ENCODE measurements at places on chromosomes 11 and 22.
A peak's percentile ranks its signal among the peaks of the same experiment; 100 is the strongest.

DNA sequence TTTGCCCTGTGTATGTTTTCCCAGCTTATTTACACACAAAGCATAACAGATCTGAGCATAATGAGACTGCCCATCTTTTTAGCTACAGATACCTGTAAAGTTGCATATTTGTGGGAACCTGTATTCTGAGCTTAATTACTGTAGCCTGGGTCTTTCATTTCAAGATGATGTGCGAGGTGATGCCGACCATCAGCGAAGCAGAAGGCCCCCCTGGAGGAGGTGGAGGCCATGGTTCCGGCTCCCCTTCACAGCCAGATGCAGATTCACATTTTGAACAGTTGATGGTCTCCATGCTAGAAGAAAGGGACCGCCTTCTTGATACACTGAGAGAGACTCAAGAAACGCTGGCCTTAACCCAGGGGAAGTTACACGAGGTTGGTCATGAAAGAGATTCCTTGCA is 1.5 kb downstream of the PPFIA1 start:
- no peak for DNase-seq

- peak; percentile 14 for DNase-seq
These were observed 781 bp downstream of the ANO9 start for GRCh38 chr11:441043-441417.

GRCh38 chr11:109016724-109017123 is 351.9 kb downstream of the DDX10 start:
- DNase-seq: no peak

- peak; percentile 90 for DNase-seq
These were observed at the start of gene EMID1 for GRCh38 chr22:29205594-29206371. TSS of gene EMID1 (plus strand) at chr22:29205896. CDS start at chr22:29206039, 143 bp downstream.

DNA sequence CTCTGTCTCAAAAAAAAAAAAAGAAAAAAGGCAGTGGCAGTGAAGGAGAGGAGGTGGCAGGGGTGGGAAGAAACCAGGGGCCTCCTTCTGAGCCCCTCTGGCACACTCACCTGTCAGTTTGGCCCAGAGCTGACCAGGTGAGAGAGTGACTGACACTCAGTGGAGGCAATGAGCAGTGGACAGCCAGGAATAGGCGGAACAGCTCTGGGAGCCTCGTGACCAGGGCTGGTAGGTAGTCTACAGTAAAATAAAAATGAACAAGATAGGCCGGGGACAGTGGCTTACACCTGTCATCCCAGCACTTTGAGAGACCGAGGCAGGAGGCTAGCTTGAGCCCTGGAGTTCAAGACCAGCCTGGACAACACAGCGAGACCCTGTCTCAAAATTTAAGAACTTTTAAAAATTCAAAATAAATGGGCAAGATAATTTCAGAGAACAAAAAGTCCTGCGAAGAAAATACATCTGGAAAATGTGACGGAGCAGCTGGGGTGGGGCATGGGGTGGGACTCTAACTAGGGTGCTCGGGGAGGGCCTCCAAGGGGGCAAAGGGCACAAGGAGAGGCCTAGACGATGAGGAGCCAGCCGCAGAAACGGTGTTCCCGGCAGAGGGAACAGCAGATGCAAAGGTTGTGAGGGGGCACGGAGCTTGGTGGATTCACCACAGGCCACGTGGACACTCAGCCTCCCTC is 3.8 kb upstream of the PDXP start:
- no peak for DNase-seq

DNA sequence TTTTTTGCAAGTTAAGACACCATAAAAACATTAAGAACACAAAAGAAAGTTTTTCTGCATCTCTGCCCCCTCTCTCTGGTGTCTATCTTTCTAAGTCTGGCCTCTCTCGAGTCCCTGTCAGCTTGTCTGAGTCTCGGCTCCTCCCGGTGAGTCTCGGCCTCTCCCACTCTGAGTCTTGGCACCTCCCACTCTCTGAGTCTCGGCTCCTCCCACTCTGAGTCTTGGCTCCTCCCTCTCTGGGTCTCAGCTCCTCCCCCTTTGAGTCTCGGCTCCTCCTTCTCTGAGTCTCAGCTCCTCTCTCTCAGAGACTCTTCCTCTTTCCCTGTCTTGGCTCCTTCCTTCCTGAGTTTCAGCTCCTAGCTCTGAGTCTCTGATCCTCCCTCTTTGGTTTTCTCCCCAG is 72.5 kb upstream of the AMPD3 start:
- DNase-seq: peak; percentile 91

DNA sequence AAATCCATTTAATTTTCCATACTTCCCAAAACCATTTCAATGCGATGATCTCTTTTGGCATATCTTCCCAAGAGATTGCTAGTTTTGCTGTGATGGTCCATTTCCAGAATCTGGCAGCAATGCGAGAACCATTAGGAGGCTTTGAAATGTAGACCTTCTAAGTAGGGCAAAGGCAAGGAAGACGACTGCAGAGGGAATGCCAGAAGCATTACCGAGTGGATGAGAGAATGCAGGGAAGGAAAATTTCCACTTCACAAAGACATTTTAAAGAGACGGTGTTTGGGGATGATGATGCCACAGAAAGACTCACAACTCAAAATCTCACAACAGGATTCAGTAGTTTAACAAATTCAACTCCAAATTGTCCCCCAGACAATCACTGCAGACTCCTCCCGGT is 471 bp upstream of the CEP126 start:
- no peak for DNase-seq

DNA sequence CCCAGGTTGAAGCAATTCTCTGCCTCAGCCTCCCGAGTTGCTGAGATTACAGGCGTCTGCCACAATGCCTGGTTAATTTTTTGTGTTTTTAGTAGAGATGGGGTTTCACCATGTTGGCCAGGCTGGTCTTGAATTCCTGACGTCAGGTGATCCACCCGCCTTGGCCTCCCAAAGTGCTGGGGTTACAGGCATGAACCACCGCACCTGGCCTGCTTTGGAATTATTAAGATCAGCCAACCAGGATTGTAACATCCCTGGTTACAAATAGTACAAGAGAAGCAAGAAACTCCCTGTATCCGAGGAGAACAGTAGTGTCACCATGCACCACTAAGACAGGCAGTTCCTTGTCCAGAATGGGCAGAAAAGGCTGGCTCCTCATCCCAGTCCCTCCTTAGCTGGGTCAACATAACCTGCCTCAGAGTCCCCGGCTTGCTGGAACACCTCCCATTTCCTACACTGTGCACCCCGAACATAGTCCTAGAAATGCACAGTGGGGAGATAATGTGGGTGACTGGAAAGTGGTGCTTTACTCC is 77.2 kb upstream of the INCENP start:
- DNase-seq: no peak

DNA sequence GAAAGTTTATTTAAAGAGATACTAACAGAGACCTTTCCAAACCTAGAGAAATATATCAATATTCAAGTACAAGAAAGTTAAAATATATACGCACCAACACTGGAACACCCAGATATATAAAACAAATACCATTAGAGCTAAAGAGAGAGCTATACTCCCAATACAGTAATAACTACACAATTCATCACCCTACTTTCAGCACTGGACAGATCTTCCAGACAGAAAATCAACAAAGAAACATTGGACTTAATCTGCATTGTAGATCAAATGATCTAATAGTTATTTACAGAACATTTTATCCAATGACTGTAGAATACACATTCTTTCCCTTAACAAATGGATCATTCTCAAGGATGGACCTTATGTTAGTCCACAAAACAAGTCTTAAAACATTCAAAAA is 311.9 kb downstream of the METTL15 start:
- DNase-seq: no peak

- DNase-seq: peak; percentile 10
These were observed 93.2 kb downstream of the RELT start for GRCh38 chr11:73469401-73469800.

GRCh38 chr22:40023341-40023841 is 28.6 kb downstream of the FAM83F start:
- no peak for DNase-seq

GRCh38 chr11:112548641-112549040 is 288.0 kb upstream of the PLET1 start:
- no peak for DNase-seq

GRCh38 chr11:20243974-20244373 is 83.7 kb upstream of the DBX1 start:
- no peak for DNase-seq

DNA sequence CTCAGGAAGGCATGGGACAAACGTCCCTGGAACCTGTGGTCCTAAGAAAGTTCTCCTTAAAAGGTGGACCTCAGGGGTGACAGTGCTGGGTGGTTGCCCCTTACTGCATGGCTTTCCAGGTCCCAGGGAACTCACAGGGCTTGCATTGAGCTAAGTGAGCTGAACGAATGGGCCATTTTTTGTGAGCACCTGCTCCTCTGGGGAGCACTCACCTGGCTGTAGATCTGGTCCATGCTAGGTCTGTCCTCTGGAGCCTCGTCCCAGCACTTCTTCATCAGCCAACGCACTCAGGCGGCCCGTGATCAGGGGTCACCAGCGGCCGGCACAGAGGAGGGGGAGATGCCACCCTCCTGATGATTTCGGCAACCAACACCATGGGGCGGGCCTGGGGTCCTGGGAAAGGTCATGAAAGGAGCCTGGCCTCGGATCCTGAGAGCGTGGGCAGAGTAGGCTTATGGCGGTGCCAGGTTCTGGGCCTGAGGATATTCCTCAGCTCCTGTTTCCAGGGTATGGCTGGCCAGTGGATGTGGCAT is 36.8 kb upstream of the LRRC32 start:
- DNase-seq: no peak

DNA sequence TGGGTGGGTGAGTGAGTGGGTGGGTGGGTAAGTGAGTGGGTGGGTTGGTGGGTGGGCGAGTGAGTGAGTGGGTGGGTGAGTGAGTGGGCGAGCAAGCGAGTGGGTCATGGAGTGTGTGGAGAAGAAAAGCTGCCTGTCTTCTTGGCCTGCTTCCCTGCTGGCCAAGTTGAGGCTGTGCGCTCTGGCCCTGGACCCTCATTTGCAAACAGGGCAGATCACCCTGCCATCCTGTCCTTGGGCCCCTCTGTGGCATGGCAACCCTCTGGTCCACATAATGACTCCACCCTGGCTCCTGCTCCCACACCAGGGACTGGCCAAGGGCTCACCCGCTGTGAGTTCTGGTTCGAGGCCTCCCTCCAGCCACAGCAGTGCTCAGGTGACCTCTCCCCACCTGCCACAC is 35.1 kb downstream of the CAPN1 start:
- peak; percentile 4 for DNase-seq

DNA sequence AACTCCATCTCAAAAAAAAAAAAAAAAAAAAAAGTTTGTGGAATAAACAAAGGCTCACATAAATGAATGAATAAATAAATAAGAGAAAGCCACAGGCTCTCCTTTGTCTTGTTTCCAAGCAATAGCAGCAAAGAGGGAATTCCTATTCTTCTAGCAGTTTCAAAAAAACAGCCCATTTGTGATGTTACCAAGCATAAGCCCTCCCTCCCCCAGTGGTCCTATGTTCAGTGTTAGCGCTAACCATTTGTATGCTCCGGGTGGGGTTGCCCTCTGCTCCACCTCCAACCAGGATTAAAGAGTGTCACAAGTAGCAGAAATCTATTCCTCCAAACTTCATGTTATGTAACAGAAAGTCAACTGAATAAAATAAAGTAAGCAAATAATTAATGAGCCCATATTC is 1215.0 kb upstream of the TENM4 start:
- DNase-seq: no peak

GRCh38 chr22:43291381-43291780 is 51.8 kb downstream of the SCUBE1 start:
- no peak for DNase-seq

GRCh38 chr22:27576815-27577573 is 224.6 kb downstream of the MN1 start:
- no peak for DNase-seq

- peak; percentile 69 for DNase-seq
These were observed 718 bp downstream of the CHKA start for GRCh38 chr11:68120273-68121066.

DNA sequence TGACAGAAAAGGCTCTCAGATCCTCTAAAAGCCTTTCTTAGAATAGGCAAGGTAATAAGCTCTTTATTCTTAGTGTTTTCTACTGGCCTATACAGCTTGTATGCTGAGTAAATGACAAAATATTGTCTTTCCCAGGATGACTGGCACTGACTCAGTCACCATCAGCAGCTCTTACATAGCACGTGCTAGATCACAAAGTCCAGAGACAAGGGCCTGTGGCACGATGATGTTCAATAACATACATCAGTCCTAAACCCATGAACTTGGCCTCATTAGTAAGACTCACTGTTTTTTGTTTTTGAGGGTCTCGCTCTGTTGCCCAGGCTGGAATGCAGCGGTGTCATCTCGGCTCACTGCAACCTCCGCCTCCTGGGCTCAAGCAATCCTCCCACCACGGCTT is 42.7 kb downstream of the CELF1 start:
- DNase-seq: no peak

- no peak for DNase-seq
These were observed 11.8 kb downstream of the ROBO3 start for GRCh38 chr11:124876818-124877630.

DNA sequence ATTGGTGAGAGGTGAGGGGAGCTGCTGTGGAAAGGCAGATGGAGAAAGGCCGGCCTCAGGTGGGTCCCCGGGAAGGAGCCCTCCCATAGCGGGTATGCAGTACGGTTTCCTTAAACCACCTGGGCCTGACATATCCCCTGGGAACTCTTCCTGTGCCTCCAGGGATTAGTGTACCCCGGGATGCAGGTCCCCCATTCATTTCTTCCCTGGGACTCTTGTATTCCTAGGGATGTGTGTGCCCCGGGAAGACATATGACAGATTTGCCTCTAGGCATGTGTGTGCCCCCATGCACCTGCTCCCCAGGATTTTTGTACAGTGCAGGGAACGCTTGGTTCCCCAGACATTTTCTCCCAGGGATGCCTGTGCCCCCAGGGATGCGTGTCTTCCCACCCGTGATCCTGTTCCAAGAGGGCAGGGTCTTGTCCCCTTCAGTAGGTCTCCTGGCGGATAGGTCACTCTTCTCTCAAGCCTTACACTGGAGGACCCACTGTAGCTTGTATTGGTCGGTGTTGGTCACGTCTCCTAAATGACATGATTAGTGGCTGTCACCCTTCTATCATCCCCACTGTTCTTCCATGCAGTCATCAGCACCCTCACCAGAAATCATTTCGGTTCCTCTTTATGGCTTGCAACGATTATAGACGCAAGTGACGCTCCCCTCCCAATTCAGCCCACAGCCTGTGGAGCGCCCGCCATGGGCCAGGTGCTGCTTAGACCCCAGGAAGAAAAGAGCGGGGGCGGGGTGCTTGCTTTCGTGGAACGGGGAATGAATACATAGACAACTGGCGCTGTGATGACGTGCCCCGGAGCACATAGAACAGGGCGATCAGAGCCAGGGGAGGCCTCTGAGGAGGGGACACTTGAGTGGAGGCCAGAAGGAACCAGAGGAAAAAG is 1.3 kb downstream of the PARVB start:
- DNase-seq: peak; percentile 47
